Islet precursor cell (in vitro differentiated cells): ENCODE measurements at places on chromosomes 4 and X.

- no peak for DNase-seq
Measured at GRCh38 chrX:148540114-148540513, 39.7 kb downstream of the AFF2 start.

DNA sequence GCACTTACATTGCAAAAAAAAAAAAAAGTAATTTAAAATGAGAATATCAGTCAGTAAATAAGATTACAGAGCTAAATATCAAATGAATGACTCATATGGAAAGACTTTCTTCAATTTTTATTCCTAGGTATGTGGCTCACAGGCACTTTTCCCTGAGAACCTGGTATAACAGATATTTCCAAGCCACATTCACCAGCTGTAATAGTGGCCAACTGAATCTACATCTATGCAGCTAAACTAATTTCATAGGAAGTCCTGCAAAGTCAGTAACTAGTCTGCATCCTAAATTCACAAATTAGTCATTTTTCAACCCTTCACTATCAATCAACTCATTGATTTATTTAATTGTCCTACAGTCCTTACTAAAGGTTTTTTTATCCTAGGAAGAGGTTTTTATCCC lies 5.6 kb downstream of the PDE5A start:
- no peak for DNase-seq

DNA sequence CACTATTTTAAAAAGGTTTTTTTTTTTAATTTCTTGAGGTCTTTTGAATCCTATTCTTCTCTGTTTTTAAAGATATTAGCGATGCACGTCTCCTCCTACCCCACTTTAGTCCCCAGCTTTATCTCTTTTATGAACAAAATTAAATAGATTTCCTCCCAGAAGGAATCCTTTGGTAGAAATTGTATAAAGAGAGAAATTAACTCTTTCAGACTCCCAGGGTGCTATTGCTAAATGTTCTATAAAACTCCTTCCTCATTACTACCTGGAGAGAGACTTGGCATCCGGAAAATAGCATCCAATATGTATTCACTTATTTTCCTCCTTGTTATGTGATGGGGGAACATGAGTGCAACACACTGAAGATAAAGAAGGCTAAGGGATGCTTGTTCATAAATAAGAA lies 16.5 kb upstream of the PACRGL start:
- DNase-seq: no peak

DNA sequence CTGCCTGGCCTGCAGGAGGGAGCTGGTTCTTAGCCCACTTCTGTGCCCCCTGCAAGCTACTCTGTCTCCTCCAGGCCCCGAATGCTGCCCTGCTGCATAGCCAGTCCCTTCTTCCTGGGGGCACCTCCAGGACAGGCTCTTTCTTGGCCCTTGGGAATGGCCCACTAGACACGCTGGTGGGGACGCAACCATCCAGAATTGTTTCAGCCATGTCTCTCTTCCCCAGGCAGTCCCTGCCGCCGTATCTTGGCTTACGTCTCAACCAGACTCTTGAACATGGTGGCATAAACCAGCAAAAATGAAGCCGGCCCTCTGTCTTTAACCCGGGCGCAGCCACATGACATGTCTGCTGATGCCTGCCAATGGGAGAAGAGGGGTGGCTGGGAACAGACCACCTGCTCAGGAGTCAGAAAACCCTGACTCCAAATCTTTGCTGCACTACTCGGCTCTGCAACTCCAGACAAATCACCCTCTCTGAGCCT lies 9.0 kb downstream of the LRPAP1 start:
- no peak for DNase-seq

DNA sequence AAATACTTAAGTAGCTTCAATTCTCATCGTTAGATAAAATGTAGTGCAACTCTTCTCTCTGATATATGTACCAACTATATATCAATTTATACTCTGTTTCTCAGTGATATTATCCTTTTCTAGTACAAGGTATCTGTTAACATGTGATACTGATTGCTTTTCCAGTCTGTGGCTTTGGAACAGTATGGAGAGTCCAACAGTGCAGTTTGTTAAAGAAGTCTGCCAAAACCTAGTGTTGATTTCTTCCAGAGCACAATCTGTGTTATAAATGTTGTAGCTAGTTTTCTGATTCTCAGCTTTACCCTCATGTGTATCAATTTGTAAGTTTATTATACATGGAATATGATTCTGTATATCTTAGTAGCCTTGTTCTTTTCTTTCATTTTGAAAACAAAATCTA lies 465.0 kb downstream of the IL15 start:
- no peak for DNase-seq

GRCh38 chr4:1618438-1618837 lies 65.7 kb downstream of the FAM53A start:
- no peak for DNase-seq

- DNase-seq: no peak
Measured at GRCh38 chr4:73603271-73603710, 16.9 kb downstream of the RASSF6 start.

DNA sequence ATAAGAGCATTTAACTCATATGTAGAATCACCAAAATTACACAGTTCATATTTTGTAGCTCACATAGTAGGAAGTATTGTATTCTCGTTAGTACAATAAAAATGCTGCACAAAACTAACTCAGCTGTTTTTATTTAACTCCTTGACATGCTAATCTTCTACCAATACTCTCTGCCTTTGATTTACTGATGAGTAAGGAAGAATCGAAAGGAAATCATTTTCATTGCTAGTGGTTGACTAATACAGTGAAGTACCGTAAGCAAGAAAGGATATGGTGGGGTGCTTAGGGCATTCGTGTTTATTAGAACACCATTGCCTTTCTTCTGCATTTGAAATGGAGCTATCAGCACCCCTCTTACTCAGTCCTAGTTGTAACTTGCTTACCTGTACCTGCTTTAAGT lies 1239.1 kb upstream of the TENM3 start:
- no peak for DNase-seq

GRCh38 chrX:43741843-43742573 lies 85.9 kb downstream of the MAOA start:
- DNase-seq: no peak

DNA sequence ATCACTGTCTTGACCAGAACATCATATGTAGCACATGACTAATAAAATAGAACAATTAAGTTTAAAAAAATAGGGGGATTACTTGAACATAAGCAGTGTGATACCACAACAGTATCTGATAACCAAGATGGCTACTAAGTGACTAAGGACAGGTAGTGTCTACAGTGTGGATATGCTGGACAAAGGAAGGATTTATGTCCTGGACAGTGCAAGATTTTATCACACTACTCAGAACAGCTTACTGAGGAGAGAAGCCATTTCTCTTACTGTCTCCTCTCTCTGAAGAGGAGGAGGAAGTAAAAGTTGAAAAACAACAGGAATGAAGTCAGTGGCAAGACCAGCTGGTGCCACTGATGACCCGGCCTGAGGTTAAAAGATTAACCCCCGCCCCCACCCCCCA lies 4.0 kb upstream of the SLC10A7 start:
- no peak for DNase-seq

- no peak for DNase-seq
Measured at GRCh38 chr4:26281881-26282280, 38.9 kb upstream of the RBPJ start.

GRCh38 chrX:153934148-153934761 lies 582 bp downstream of the NAA10 start:
- no peak for DNase-seq

DNA sequence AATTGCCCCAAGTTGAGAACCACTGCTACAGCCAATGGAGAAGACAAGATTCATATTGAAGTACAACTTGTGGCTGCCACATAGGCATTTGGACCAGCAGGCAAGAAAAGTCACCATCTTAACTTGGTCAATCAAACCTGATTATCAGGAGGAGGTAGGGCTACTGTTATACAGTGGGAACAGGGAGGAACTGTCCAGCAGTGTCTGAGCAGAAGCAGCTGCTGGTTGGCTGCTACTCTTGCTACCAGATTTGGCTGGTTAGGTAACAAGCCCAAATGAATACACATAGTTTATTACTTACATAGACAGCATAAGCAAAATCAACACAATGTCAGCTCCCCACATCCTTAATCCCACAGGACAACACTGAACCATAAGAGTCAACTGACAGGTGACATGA lies 39.4 kb downstream of the ATP1B4 start:
- DNase-seq: no peak

GRCh38 chr4:120922381-120923206 lies at the start of gene PRDM5:
TSS of gene PRDM5 (minus strand) at chr4:120922726. CDS start at chr4:120922608, 118 bp downstream.
- DNase-seq: peak; percentile 78

DNA sequence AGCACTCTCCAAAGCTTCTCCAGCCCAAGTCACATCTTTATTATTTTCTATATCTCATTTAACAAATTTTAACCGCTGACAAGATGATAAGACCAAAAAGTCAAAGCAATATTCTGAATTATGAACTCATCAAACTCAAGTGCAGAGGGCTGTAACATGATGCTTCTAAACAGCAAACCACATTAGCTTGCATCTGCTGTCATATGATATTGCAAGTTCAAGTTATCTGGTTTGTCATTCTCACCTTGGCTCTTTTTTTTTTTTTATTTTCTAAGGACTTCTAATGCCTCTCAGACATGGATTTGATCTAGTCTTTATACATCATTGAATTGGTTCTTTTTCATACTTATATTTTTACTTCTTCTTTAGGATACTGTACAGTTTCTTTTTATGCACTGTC lies 93.4 kb downstream of the SLC10A7 start:
- DNase-seq: no peak

- no peak for DNase-seq
Measured at GRCh38 chr4:73896416-73896815, 27.2 kb downstream of the CXCL1 start.

GRCh38 chrX:17592117-17592516 lies 145.2 kb upstream of the SCML1 start:
- DNase-seq: no peak

DNA sequence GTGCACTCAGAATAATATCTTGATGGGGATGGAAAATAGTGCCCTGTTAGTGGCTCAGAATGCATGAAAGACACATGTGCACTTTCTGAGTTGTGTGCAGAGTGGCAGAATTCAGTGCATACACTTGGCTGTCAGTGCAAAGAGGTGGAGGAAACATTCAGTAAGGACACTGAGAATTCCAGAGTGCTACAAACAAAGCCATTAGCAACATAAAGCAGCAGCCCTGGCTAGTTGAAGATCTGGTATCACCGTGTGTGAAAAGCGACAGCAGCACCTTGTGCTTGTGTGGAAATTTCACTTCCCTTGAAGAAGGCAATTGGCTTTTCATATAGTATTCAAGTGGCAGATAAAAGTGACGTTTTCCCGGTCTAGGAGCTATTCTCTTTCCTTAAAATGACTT lies 810.4 kb downstream of the TRIML1 start:
- no peak for DNase-seq

- no peak for DNase-seq
Measured at GRCh38 chrX:136619899-136620505, 28.0 kb upstream of the CD40LG start.

DNA sequence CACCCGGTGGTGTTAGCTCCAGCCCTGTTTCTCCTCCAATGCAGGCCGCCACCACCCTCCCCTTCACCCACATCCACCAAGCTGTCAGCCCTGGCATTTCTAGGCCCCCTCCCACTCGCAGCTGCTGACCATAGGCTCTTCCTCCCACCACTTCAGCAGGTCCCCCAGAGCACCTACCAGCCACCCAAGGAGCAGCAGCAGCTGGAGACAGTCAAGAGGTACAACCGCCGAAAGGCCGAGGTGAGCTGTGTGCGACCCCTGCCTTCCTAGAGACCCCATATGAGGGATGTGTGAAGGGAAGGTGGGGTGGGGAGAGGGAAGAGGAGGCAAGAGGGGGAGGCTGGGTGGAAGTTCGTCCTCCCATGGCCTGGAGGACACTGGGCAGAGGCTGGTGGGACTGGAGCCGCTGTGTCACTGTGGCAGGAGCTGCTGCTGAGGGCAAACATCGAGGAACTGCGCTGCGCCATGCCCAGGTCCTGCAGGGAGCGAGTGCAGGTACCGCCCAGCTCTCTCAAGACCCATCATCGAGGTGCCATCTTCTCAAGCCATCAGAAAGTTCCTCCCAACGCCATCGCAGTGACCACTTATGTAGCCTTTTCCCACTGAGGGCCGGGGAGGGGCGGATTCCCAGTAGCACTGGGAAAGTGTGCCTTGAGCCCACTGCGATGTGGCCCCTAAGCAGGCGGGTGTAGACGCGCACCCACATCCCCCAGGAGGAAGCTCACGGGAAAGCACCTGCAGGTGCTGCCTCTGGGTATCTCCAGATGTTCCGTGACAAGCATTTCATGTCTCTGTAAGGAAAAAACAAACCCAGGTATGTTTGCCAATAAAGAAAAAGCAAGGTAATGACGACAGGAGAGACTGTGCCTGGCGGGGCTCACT lies 19.2 kb upstream of the RNF4 start:
- DNase-seq: no peak

GRCh38 chr4:123606946-123607542 lies 210.4 kb downstream of the SPRY1 start:
- no peak for DNase-seq

GRCh38 chr4:54872261-54872660 lies 214.5 kb downstream of the KIT start:
- no peak for DNase-seq

- no peak for DNase-seq
Measured at GRCh38 chr4:76620723-76621468, 185.9 kb downstream of the SHROOM3 start.

DNA sequence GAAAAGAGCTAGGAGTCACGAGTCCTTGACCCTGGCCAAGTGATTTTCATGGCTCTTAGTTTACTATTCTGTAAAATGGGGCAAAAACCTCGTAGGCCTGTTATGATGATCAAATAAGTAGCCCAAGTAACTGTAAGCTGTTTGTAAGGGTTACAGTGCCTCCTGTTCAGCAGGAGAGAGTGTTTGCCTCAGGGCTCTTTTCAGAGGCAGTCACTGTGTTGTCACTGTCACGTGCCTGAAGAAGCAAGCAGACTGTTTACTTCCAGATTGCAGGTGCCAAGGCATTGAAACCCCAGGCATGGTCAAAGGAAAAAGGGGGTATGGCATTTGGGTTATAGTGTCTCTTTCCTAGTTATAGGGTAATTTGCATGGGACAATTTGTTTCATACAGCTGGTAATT lies 4.5 kb downstream of the RAB39B start:
- no peak for DNase-seq

GRCh38 chrX:119686087-119686691 lies 6.8 kb downstream of the SEPTIN6 start:
- DNase-seq: no peak

GRCh38 chrX:30533835-30534234 lies 43.7 kb downstream of the TASL start:
- DNase-seq: no peak

DNA sequence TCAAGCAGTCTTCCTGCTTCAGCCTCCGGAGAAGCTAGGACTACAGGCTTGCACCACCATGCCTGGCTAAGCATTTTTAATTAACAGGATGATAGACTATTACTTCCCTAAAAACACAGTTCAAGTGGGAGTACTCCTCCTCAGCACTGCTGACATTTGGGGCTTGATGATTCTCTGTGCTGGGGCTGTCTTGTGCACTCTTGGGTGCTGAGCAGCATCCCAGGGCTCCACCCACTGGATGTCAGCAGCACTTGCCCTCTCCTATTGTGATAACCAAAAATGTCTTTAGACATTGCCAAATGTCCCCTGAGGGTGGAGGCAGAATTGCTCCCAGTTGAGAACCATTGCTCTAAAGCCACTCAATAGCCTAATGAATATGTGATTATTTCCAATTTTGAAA lies 60.4 kb downstream of the CLCN4 start:
- no peak for DNase-seq
